CD4-positive, alpha-beta T cell treated with Interleukin-6 for 4 hours (primary cell): ENCODE measurements at places on chromosomes 13 and 19.

DNA sequence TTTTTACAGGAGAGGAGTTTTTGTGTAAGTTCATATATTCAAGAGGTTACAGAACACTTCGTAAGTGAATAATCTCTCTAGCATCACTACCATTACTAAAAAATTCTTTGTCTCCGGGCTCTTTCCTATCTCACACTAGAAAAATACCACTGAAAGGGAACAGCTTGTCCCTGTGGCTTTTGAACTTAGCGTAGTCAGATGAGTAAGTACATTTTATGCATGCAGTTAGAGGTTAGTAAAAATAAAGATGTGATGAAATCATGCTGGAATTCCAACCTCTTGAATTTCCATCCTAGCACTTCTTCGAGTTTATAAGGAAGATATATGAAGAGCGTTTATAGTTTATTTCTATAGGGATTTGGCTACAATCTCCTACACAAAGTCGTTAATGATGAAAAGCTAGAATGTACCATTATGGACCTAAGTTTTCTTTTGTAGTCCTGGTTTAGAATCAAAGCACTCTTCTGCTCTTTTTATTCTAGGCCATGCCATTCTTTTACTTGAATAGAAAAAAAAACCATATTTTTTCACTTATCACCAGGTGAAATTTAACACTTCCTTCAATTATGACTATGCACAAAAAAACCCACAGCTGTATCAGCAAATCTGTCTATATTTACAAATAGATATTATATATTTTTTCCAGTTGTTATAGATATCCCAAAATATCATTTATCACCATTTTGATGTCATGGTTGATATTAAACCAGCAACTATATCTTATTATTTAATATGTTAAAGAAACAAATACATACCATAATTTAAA lies 139.9 kb upstream of the PCDH9 start:
- no peak for DNase-seq

- no peak for DNase-seq
Observed at GRCh38 chr19:41769608-41770007, 14.3 kb downstream of the CEACAM6 start.

DNA sequence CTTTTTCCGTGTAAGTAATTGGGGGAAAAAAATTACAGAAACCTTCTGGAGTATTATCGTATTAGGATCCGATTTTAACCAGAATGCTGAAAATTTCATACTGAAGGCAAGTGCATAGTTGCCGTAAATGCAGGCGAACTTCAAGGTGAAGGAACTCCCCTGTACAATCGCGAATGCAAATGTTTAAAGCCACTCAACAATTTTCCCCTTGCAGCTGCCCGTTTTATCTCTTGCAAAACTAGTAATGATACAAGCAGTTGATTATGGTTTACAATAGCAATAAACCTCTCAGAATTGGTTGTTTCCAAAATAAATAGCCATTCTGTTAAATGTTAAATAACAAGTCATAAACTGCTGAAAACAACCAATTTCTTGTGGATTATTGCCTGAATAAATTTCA lies 105.7 kb downstream of the DNAJC15 start:
- DNase-seq, result no peak

DNA sequence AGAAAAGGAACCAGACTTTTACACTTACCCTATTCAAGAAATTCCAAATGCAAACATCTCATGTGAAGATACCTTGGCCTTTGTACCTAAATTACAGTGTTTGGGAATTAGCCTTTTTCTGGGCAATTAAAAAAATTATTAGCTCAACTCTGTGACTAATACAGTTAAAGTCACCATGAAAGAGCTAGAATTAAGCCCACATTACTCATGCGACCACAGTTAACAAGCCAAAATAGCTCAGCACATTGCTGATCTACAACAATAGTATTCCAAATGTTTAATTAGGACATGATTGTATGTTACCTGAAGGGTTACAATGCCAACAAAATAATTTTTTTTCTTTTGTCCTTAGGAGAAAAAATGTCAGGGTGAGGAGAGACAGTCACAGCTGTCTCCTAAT lies 263.6 kb upstream of the GPC6 start:
- DNase-seq, result no peak

DNA sequence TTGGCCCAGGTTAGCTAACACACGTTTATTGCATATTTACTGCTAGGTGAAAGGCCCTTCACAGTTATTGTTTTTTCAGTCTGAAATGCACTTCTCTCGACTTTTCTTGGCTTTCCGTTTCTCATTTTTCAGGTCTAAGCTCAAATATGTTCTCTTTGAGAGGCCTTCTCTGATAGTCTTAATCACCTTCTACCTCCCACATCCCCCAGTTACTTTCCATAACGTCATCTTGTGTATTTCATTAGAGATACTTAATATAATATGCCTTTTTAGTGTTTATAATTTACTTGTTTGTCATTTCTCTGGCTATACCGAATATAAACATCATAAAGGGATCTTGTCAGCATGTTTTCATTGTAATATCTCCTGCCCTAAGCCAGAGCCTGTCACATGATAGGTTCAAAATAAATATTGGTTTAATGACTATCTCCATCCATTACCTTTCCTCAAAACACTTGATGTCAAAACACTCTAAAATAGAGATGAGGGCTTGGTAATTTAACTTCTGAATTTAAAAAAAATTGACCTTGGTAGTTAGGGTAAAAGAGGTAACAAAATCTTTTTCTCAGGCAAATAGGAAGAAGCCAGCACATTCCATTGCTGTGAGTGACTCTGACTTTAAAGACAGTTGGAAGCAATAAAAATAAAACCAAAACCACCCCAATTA lies 168.6 kb upstream of the RFC3 start:
- DNase-seq, result no peak

GRCh38 chr19:43445426-43445825 lies 20.0 kb downstream of the LYPD3 start:
- no peak for DNase-seq

DNA sequence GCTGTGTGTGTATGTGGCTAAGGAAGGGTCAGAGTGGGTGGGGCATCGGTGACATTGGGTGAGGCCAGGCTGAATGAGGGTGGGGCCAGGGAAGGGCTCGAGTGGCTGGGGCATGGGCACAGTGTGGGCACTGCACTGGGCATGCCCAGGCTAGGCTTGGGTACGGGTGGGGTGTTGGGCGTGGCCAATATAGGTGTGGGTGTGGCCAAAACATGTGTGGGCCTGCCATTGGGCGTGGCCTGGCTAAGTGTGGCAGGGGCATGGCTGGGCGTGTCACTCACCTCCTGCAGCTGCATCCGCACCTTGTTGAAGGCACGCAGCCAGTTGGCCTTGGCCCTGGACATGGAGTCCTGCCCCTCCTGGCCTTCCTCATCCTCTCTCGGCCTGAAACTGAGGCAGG lies 33.2 kb downstream of the UNC13A start:
- DNase-seq, result no peak

GRCh38 chr19:38277549-38277948 lies 13.2 kb downstream of the SPINT2 start:
- DNase-seq, result no peak

GRCh38 chr19:50465000-50465399 lies 11.3 kb upstream of the EMC10 start:
- DNase-seq, result no peak

- DNase-seq, result no peak
Observed at GRCh38 chr19:11102944-11103343, 13.7 kb downstream of the LDLR start.

DNA sequence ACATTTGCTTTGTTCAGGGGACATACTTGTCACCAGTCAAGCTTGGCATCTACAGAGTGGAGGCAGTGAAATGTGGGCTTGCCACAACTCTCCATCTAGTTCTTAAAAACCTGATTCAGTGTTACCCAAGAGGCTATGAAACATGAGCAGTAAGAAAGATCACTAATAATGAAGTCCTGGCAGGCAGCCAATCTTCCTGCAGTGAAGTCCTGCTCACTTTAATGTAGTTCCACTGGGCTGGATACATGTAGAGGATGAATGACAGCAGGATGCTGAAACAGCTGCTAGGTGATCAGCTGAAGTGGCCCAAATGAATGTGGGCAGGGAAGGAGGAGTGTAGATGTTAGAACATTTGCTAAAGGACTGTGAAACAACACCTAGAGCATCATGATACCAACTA lies 1213.1 kb downstream of the OLFM4 start:
- no peak for DNase-seq

DNA sequence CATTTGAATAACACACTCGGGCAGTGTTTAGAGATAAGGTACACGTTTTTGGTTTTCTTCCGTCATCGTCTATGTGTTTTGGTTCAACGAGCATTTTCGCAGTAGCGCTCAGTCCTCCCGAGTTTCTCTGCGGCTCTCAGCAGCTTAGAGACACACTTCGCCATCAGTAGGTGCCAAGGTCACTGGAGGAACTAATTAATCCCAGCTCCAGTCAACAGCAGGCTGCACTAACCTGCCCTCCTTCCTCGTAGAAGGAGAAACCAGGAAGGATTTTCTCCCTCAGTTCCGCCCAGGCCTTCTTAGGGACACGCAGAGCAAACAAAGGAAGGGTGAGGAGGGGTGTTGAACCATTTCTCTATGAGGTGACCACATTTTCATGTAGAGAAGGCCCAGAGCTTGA lies 12.6 kb downstream of the MBNL2 start:
- no peak for DNase-seq

DNA sequence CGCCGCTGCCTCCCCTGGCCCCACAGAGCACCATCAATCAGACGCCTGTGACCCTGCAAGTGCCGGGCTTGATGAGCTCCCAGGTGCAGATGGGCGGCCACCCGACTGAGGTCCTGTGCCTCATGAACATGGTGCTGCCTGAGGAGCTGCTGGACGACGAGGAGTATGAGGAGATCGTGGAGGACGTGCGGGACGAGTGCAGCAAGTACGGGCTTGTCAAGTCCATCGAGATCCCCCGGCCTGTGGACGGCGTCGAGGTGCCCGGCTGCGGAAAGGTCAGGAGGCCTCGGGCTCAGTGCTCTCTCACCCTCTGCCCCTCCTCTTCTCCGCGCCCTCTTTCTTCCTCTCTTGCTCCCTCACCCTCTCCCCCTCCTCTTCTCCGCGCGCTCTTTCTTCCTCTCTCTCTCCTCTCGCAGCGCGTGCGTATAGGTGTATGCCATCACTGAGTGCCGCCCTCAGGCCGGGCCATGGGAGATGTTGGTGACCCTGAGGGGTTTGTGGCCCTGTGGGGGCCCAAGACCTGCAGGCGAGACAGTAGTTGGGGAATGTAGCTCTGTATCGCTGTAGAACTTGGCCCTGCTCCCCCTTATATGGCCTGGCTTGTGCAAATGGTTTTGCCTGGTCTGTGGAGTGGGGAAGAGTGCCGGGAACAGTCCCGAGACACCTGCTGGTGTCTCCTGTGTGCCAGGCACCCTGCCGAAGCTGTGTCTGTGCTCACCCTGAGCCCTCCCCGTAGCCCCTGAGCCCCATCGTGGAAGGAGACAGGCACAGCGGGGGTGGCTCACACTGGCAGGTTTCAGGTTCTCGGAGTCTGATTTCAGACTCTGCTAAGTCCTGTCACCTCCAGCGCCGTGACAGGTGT lies 5.4 kb upstream of the EPN1 start:
- no peak for DNase-seq

- no peak for DNase-seq
Observed at GRCh38 chr19:43105496-43105895, 23.0 kb upstream of the PSG2 start.

GRCh38 chr19:40400559-40400958 lies 10.6 kb upstream of the HIPK4 start:
- DNase-seq, result no peak

GRCh38 chr19:17605117-17605516 lies 49.7 kb downstream of the COLGALT1 start:
- DNase-seq, result no peak

DNA sequence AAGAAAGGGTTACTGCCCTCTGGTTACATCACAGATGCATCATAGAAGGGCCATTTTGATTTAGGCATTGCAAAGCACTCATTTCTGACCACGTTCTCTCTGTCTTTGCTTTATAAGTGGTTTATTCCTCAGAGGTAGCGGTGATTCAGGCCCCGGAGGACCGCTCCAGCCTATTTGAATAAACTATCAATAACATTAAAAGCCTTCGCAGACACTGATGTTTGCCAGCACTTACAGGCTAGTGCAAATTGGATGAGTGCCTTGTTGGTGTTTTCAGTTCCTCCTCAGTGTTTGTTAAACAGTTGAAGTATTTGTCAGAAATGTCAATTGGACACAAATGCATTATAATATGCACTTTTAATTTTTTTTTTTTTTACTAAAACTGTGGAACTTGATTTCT lies 120.2 kb downstream of the RXFP2 start:
- no peak for DNase-seq

GRCh38 chr19:17027535-17027975 lies 945 bp upstream of the CPAMD8 start:
- DNase-seq, result no peak
